ENCODE measurements at places on chromosomes 4 and X.

- no peak for DNase-seq
Measured at GRCh38 chr4:56817840-56818491, 3.5 kb downstream of the SPINK2 start.

- no peak for DNase-seq
Measured at GRCh38 chr4:154123897-154124296, 335.0 kb upstream of the SFRP2 start.

DNA sequence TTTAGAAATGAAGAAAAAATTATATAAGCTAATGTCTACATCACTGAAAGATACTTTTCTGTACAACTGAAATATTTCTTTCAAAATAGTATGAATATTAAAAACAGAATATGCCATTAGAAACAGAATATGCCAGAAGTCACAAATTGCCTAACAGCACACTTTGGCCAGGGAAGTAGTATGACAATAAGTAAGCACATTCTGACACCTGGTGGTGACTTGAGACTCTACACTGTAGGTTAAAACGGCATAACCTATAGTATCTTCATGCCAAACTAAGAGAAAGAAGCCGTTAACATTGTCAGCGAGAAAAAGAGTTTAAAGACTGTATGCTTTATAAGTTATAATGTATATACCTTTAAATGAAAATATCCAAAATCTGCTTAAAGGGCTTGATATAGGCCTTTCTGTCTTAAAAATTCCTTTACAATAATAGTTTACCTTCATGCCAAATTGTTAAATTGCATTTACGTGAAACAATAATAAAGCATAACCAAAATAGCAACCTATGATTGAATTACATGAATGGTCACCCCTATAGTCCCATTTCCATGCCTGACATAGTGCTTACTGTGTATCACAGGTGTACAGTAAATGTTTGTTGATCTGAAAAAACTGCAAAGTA lies 32.8 kb downstream of the FAM13A start:
- peak; percentile 8 for DNase-seq

DNA sequence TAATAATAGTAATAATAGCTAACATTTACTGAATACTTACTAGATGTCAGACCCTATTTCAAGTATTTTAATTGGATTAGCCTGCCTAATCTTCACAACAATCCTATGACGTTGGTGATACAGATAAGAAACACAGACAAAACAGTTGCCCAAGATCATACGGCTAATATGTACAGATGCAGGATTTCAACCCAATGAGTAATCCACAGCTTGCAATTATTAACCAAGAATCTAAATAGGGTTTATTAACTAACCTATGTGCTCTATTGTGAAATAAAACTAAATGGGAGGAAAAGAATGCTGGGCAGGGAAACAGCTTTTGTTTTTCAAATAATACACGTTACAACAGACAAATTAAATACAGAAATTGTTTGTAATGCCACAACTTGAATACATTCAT lies 23.4 kb downstream of the FBXO8 start:
- DNase-seq, result no peak

All from NCI-H774 (cell line).